ENCODE measurements at places on chromosomes 5 and 9.

DNA sequence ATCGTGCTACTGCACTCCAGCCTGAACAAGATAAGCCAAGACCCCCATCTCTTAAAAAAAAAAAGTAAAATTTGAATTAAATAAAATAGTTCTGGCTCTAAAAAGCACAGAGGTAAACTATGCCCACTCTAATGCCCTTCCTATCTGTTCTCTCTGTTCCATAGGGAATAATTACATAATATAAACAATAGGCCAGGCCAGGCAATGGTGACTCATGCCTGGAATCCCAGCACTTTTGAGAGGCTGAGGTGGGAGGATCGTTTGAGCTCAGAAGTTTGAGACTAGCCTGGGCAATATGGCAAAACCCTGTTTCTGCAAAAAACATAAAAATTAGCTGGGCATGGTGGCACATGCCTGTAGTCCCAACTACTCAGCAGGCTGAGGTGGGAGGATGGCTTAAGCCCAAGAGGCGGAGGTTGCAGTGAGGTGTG is 47.4 kb downstream of the MYO10 start:
- DNase-seq, result no peak

- DNase-seq, result no peak
These were observed at the start of gene TOR4A for GRCh38 chr9:137277329-137278041. TSS of gene TOR4A (plus strand) at chr9:137277726. CDS start at chr9:137278690, 964 bp downstream.

- no peak for DNase-seq
These were observed 1.1 kb downstream of the PPIC start for GRCh38 chr5:123035360-123035917.

DNA sequence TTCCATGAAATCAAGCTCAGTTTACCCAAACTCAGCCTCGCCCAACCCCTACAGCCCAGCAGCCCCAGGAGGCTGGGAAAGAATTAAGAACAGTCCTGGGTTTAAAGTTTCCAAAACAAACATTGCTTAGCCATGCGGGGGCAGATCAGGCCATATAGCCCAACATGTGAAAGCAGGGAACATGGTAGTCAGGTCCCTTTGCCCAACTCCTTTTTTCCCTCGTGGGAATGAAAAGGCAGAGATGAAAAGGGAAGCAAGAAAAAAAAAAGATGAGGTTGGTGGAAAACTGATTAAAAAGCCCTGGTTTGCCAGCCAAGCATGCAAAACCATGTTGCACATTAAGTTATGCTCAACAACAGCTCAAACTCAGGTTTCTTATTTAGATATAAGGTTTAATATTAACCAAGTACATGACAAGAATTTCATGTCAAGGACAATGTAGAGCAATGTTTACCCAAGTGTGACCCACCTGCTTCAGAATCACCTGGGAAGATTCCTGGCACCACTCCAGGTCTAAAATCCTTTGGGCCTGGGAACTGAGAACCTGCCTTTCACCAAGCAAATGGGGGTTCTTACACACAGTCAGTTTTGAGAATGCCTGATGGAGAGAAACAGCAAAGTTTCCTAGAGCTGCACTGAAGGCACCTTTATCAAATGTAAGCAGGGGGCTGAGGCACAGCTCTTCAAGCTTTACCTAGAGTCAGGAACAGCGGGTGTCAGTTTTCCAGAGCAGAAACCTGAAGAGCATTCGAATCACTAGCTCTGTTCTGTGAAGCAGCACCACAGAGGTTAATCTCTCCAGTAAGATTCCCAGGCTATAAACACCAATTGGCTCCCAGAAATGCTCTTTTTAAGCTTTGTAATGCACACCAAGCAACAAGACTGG is 1.7 kb downstream of the FREM1 start:
- DNase-seq, result no peak

DNA sequence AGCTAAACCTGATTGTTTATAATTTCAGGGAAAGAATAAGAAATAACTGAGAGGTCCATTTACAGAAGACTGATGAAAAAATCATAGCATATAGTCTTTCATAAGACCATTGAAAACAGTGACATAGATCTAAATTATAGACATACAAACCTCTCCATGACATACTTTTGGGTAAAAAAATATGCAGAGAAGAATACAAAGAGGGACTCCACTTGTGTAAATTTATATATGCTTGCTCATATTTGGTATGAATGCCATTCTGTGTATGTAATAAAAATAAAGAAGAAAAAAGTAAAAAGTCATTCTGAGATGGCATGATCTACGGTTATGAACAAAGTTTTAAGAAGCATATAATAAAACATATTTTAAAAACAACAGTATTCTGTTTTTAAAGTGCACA is 310.7 kb downstream of the ASTN2 start:
- no peak for DNase-seq

GRCh38 chr5:85813146-85813545 is 804.6 kb upstream of the COX7C start:
- DNase-seq, result no peak

DNA sequence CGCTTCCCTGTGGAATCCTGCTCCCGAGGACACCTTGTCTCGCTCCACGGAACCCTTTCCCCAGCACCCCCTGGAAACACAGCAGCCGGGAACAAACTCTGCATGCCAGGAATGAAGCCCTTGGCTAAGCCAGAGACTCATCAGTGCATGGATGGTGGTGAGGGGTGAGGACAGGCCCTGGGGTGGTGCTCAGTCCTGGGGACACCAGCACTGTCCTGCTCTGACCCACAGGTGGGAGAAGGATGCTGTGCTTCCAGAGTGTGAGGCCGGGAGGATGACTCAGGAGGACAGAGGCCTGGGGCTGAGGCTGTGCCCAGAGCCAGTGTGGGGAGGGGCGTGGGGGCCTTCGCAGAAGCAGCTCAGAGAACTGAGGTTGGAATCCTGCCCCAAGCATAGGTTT is 11.2 kb upstream of the EGR1 start:
- no peak for DNase-seq

DNA sequence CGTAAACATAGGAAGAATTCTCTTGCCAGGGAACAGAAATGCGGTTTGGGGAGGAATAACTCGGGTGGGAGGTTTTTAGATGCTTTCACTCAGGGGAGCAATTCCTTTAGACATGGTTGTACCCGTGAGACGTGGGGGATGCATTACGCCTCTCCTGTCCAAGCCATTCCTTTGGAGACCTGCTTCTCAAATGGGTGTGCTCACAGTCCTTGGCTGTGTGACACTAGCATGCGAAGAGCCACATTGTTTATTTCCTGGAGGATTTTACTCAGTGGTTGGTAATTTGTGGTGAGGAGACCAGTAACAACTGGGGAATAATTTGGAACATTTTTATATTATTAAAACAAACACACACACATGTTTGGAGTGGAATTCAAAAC is 18.5 kb downstream of the COL15A1 start:
- no peak for DNase-seq

DNA sequence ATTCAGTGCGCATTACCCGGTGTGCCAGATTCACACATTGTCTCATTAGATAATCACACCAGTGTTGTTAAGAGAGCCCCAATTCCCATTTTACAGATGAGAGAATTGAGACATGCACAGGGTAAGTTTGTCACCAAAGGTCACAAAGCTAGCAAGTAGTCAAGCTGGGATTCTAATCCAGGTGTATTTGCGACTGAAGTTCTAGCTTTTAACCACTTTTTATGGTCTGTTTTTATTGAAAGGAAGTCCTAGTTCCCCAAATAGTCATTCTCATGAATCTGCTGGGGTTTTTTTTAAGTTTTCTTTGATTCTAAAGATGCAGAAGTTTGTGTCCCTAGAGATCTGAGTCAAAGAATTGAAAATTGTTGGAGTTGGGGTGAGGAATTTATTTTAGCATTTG is 136.5 kb downstream of the DPYSL3 start:
- DNase-seq, result no peak

DNA sequence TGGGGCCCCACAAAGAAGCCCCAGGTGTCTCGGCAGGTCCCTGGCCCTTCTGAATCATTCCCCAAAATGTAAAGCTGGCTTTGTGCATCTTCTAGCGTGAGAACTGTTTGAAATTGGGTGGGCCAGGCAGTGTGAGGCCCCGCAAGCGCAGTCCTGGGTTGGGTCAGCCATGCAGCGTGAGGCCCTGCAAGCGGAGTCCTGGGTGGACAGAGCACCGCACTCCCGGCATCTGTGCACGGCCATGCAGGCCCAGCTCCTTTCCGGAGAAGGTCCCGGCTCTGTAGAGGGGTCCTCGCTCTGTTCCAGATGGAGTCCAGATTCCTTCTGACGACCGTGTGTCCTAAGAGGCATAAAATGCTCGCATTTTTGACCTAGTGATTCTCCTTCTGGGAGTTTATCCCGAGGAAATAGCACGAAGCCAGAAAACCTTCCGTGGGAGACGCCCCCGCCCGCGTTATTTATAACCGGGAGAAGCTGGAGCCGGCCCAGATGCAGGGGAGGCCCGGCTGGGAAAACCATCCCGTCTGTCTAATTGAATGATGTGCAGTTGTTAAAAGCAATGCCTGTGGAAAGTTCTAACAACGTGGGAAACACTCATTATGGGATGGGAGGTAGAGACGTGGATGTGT is 19.4 kb upstream of the NOTCH1 start:
- no peak for DNase-seq

- DNase-seq, result no peak
These were observed 21.0 kb downstream of the F2RL2 start for GRCh38 chr5:76602094-76602726.

DNA sequence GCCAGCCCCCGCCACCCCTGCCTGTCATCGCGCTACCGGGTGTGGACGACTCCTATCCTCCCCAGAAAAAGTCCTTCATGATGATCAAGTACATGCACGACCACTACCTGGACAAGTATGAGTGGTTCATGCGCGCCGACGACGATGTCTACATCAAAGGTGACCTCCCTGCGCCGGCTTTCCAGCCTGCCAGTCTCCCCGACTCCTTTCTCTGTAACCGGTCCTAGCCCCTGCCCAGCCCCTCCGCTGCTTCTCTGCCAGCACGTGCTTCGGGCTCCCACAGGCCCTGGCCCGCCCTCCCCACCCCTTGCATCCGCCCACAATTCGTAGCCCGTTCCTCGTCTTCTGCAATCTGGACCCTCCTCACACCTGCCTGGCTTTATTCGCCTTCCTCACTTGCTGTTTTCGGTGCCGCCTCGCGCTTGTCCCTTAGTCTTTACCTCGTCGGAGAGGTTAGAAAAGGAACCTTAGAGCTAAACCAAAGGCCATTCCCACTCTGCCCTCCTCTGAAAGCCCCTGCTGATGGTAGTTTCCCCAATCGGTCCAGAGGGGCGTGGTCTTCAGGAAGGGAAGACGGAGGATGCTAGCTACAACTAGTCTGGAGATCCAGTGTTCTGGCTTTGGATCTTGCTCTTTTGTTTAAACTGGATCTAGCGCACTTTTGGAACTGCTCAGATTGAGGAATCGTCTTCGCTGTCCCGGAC is 1.4 kb downstream of the CHSY3 start:
- DNase-seq, result no peak

GRCh38 chr9:100277166-100277979 is 75.4 kb downstream of the TEX10 start:
- DNase-seq, result no peak

DNA sequence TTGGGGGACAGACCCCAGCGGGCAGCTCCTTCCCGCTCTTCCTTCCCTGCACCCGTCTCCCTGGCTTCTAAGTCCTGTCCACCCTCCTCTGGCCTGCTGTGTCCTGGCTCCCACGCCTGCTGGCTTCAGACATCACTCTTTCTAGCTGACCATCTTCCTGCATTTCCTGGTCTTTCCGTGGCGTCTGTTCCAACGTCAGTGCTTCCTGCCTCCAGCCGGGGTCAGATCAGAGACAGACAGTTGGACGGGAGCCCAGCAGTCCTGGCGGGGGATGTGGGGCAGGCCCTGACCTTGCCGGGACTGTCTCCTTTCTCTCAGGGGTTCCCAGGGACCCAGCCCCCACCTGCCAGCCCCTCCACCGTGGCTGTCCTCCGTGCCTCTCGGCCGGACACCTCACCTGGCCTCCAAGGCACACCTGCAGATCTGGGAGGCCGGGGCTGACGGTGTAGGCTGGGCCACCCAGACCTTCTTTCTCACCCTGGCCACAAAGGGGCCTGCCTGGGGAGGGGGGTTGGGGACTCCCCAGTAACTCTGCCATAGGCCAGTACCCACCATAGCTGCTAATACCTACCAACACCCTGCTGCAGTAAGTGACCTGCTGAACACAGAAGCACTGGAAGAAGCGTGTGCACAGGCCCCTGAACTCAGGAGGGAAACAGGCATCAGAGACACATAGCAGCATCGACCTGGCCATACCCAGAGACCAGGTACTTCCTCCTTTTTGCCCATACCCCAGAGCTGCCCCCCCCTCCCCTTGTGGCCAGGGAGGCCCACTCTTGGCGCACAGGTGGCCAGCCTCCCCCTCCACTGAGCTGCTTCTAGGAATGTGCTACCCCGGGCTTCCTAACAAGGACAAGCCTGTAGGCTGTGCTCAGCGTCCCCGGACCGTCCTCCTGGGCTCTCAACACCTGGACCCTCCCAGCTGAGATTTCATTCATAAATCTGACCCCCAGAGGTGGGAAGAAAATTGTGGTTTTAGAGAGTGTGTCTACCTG is 5.1 kb downstream of the NRARP start:
- DNase-seq, result no peak

GRCh38 chr5:128669803-128670202 is 131.8 kb upstream of the FBN2 start:
- DNase-seq, result no peak

DNA sequence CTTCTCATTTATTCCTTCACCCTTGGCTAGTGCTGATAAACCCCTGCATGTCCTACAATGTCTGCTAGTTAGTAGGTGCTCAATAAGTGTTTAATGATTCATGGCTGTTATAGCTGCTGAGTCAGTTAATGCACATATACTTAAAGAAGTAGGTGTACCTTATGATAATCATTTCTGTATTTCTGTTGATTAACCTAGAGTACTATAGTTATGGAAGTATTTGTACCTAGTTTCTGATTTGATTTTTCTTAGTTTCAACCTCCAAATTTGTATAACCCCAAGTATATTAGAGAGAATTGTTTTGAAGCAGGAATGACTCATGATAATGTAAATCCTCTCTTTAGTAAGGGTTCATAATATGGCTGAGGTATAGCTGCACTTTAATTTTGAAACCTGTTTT is 8.9 kb downstream of the SMAD5 start:
- no peak for DNase-seq

DNA sequence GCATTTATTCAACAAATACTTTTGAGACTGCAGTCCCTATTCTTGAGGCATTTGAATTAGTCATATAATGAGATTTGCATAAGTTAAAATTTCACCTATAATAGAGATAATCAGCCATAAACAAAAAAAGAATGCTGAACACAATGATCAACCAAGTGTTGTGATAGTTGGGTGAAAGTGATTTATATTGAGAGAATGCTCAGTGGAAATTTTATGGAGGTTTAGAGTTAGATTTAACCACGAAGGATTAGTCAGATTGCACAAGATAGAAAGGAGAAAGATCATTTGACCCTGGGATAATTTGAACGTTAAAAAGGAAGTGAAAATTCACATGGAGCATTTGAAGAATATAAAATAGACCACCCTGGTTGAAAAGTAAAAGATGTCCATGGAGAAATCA is 356.2 kb downstream of the NPR3 start:
- DNase-seq, result no peak

All from activated T-cell treated with anti-CD3 and anti-CD28 coated beads for 4 hours (primary cell).